T follicular helper cell (primary cell): ENCODE measurements at places on chromosomes 2 and 18.

DNA sequence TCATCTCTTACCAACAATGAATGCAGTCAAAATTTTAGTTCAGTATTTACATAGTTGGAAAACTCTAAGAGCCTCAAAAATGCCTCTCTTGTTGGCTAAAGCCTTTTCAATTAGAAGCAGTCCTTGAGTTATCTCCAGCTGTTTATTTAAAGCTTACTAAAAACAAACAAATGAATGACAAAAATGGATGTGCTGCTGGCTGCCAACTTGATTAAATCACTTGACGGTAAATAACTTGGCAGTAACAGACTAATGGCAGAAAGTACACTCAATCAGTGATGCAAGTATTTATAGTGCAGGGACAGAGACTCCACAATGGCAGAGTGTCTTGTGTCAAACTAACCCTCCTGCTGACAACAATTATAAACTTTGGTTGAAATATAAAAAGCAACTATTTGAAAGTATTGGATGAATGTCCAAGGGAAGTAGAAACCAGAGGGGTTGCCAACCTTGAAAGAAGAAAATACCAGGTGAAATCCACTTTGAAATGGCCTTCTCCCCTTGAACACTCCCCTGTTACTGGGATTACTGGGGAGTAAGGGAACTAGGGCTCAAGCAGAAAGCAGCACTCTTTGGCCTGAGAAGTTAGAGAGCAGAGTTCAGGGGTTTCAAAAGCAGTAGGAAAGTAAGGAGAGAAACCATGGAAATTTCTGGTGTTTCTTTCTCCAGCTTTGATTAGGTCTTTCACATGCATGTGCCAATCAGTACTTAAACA, 245.2 kb upstream of the SPHKAP start:
- no peak for DNase-seq

DNA sequence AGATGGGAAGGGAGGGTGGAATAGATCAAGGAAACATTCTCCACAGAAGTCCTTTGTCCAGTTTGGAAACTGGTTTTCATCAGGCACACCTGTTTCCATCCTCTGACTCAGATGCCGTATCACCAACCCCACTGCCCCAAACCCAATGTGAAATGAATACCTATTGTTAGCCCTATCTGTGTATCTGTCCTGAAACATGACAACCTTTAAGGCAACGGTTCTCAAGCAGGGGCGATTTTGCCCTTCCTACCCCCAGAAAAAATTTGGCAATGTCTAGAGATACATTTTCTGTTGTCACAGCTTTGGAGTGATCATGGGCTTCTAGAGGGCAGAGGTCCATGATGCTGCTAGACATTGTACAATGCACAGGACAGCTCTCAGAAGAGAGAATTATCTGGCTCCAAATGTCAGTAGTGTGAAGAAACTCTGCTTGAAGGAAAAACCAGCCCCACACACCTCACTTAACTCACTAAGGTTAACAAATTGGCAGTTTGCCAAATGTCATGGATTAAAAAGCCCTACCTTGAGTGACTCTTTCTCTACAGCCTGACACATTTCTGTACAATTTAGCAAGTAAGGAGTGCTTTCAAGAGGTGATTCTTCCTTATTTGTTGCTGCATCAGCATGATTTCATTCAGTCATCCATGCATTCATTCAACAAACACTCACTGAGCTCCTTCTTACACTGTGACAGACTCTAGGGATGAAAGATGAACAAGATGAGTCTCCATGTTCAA, 3.4 kb downstream of the SCTR start:
- DNase-seq, result no peak

DNA sequence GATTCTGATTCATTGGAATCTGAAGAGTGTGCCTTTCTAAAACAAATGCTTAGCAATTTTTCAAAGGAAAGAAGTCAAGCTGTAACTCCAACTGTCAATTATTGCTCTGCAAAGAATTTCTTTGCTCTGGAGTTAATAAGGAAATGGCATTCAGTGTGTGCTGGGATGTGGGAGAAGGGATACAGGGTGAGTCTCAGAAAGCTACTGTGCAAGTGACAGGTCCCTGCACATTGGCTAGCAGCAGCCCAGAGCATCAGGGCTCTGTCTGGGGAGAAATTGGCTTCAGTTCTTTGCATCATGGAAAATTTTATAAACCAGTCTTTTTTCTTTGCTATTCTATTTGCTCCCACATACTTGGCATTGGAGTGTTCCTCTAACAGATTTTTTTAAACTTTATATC, 1.1 kb upstream of the SYT4 start:
- DNase-seq, result no peak

GRCh38 chr2:9153643-9153980, 53.0 kb upstream of the ASAP2 start:
- DNase-seq, result no peak

- DNase-seq, result no peak
Observed at GRCh38 chr2:104430852-104431251, 423.1 kb upstream of the POU3F3 start.

- no peak for DNase-seq
Observed at GRCh38 chr2:24117902-24118301, 5.2 kb downstream of the PFN4 start.

GRCh38 chr2:66696886-66697285, 262.0 kb downstream of the MEIS1 start:
- DNase-seq, result no peak

DNA sequence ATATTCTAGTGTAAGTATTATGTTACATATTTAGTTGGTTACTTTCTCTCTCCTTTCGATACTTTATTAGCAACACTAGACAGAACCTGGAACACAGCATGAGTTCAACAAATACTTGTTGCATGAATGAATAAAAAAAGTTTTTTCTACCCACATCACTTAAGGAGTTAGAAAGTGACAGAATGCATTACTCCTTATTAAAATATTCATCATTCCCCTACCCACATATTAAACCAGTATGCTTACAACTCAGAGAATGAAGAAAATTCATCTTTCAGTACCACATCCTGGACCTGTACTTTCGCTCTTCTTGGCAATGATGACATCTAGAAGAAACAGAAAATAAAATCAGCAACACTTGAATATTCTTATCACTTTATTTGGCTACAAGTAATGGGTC, 6.0 kb downstream of the SRBD1 start:
- DNase-seq, result no peak

- no peak for DNase-seq
Observed at GRCh38 chr2:49043405-49043982, 110.8 kb downstream of the FSHR start.

GRCh38 chr18:63366213-63367052, 573 bp downstream of the KDSR start:
- DNase-seq, result peak; percentile 61

GRCh38 chr2:149000158-149000938, 38.2 kb upstream of the LYPD6B start:
- no peak for DNase-seq

DNA sequence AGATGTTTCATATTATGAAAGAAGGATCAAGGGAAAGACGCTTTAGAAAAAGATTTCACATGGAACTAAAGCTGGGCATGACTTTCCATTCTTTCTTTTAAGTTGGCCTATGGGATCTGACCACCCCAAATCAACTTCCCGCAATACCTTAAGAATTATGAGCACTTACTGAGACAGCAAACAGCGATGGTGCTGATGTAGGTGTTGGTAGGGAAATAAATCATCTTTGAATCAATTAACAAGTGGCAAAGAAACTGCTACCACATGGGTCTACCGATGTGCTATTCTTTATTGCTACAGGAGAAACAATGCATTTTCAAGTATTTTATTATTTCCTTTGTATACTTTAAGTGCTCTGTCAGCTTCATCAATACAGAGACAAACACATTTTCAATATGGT, 239.6 kb downstream of the PIEZO2 start:
- no peak for DNase-seq

DNA sequence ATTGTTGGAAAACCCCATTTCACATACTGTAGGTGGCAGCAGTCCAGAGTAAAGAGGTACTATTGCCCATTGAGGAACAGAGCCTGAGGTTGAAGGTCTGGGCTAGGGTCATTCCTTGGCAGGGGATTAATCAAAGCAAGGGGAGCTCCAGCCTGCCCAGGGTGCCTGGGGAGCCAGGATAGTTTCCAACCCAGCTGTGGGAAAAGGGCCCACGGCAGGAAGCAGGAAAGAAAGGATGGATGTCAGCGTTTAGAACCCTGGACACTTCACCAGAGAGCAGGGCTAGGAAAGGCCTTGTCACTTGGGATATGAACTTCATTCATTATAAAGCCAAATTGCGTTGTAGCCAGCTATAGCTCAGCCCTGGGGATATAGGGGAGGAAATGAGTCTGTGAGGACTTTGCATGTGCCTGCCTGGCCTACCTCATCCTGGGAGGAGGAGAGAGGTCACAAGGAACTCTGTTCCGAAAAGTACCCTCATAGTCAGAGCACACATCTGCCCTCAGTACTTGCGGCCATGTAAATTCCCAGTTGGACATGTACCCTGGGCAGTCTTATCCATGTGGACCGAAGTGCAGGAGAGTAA, 140.2 kb upstream of the COPS8 start:
- no peak for DNase-seq

DNA sequence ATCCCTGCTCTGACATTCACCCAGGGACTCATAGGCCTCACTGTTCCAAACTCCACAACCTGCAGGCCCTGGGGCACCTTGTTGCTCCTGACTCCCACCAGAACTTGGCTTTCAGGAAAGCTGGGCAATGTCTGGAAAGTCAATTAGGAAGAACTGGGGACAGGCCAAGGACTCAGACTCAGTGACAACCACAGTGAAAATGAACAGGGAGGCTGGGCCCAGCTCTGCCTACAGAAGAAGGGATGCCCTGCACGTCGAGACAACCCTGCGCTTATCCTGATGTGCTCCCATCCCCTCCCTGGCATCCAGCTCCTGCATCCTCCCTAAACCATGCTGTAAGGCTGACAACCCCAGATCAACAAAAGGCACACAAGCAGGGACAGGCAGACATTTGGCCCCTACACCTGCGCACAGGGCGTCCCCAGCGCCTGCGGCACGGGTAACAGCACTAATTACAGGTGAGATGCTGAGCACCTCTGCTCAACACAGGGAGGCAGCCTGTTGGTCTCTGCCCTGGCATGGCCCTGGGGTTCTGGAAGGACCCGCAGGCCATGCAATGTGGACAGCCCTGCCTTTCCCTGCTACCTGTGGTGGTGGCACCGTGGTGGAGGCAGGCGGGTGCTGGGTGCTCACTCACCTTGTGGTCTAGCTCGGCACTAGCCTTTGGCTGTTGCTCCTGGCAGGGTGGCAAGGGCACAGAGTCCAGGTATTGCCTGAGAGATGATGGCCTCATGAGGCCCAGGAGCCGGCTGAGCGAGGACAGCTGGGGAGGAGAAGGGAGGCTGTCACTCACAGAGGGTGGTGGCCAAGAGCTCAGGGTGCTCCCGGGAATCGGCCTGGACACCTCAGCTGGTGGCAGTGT, 23.6 kb upstream of the SEMA4C start:
- no peak for DNase-seq

- peak; percentile 79 for DNase-seq
Observed at GRCh38 chr2:43133708-43134570, 92.5 kb downstream of the ZFP36L2 start.

DNA sequence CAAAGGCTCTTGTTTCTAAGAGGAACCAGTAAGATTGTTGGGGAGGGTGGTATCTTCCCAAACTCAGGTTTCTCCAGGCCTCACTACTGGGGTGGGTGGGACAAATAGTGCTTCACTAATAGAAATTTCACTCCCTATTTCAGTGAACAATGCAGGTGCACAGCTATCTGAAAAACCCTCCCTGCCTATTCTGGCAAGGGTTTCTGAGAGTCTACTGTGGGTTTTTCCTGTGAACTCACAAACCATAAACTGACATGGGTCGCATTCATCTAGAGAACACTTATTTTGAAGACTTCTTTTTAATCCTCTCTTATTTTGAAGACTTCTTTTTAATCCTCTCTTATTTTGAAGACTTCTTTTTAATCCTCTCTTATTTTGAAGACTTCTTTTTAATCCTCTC, 4.4 kb downstream of the IL36A start:
- no peak for DNase-seq

DNA sequence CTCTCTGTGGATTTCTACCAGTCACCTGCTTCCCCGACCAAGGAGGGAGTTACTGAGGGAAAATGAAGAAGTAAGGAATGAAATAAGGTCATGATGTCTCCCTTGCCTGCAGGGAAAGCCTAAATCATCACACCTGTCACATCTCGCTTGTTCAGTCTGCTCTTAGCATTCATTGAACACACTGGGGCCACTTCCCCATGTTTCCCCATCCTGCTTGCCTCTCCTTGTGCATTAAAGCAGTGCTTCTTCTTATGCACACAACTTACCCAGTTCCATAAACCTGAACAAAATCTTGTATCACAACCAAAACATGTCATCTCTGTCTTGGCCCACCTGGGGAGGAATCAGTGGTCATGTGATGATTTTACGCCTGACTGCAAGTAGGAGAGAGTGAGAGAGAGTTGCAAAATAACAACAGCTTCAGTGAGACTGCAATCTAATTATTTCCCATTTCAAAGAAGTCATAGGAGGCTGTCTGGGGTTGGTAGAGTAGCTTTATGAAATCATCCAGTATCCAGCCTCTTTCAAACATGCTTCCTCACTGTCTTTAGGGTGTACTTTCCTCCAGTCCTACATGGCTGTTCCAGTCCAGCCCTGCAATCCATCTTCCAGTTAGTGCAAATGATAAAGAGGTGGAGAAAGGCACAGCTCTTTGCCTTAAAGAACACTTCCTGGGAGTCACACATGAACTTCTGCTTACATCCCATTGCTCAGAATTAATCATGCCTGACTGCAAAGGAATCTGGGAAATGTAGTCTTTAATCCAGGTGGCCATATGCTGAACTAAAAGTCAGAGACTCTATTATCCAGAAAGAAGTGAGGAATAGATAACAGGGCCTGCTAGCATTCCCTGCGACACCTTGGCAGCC, 220.1 kb downstream of the HAUS1 start:
- DNase-seq, result no peak

DNA sequence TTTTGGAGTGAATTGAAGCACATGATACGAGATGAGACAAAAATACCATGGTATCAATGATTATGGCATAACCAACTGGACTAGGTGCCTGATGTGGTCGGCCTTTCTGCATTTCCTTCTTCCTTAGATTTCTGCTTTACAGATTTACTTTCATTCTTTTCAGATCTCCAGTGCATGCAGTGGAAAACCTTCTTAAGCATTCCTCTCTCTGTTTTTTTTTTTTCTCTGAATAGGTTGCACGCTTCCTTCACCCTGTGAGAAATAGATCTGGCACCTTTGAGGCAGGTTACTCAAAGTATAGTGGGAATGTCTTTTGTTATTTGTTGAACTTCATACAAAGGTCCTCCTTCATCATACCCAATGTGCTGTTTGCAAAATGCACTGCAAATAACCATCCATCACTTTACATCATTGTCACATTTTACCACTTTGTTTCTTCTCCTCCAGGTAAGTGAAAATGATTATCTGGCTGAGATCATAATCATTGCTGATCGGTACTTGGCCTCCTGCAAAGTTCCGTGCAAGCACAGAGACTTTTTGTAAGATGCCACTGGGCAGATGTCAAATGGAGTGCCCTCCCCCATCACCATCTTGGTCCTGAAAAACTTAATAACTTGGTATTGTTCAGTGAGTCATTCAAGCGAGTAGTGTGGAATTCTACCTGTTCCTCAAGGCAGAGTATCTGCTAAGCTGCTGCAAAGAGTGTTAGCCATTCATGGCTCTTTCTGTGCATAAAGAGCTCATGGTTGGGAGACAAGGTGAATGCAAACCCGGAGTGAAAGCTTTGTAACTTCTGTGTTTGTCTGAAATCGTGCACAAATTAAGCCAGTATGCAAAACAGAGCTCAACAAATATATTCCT, 30.0 kb upstream of the KLHL14 start:
- DNase-seq, result no peak

GRCh38 chr2:150606380-150607060, 119.1 kb upstream of the RND3 start:
- no peak for DNase-seq
